ENCODE measurements at places on chromosomes 7 and 10.

DNA sequence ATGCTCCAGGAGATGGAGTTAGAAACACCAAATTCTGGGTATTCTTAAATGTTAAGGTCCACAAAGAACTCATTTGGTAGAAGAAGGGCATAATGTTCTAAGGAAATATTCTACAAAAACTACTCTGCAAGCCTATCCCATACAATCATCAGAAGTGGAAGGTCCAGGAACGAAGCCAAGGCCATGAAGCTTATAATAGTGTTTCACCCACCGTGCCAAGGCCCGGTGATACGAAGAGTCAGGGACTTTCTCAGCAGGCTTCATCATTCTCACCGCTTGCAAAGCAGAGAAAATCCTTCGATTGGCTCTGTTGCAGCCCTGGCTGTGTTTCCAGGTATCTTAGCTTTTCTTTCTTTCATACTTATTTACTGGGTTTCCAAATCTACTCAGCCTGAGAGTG is 351.9 kb upstream of the CELF2 start:
- DNase-seq: no peak

DNA sequence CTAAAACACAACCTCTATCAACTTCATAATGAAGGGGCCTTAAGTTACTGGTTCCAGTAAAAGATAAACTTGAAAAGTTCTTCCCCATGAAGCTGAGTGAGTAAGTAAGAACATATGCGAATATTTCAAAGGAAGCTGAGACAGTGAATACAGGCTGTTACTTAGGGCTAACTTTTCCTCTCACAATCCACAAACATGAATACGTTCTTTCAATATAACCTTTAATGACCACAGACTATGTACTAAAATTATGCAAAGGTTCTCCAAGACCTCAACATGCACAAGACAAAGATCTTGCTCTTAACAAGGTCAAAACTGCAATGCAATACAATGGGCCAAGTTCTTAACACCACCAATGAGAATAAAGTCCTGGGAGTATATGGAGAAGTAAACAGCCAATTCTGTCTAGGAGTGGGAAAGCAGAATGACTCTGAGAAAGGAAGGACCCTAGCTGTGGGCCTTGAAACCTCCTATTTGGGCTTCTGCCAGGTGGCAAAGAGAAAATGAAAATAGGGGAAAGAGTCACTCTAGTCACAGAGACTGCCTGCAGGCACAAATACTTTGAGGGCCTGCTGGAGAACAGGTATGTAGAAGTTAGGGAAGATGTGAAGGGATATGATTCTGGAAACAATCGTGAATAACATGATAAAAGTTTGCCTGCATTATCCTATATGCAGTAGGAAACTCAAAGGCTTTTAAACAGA is 43.7 kb downstream of the OSBPL3 start:
- DNase-seq: no peak

DNA sequence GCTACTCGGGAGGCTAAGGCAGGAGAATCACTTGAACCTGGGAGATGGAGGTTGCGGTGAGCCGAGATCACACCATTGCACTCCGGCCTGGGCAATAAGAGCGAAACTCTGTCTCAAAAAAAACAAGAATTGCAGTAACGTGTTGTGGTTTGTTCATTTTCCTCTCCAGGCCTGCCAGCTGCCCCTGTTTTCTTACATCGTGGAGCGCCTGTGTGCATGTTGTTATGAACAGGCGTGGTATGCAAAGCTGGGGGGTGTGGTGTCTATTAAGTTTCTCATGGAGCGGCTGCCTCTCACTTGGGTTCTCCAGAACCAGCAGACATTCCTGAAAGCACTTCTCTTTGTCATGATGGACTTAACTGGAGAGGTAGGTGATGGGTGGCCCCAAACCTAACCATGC is 52.1 kb downstream of the TRRAP start:
- DNase-seq: no peak

GRCh38 chr7:141158561-141158960 is 84.7 kb downstream of the TMEM178B start:
- no peak for DNase-seq

GRCh38 chr7:109836016-109836415 is 1254.9 kb upstream of the LRRN3 start:
- no peak for DNase-seq

GRCh38 chr10:80412486-80412885 is 4.1 kb downstream of the PRXL2A start:
- DNase-seq: no peak

- DNase-seq: no peak
Observed at GRCh38 chr7:34425194-34425593, 232.8 kb upstream of the NPSR1 start.

- no peak for DNase-seq
Observed at GRCh38 chr10:91162050-91162494, 58.4 kb upstream of the PCGF5 start.

GRCh38 chr10:130074639-130075038 is 36.0 kb downstream of the C10orf143 start:
- DNase-seq: no peak

GRCh38 chr7:77420986-77421672 is 5.0 kb upstream of the GSAP start:
- no peak for DNase-seq

GRCh38 chr7:8594115-8594514 is 160.7 kb downstream of the NXPH1 start:
- no peak for DNase-seq

GRCh38 chr7:29511337-29511736 is 52.3 kb upstream of the PRR15 start:
- no peak for DNase-seq

GRCh38 chr10:48482207-48482606 is 122.7 kb downstream of the ARHGAP22 start:
- DNase-seq: no peak

DNA sequence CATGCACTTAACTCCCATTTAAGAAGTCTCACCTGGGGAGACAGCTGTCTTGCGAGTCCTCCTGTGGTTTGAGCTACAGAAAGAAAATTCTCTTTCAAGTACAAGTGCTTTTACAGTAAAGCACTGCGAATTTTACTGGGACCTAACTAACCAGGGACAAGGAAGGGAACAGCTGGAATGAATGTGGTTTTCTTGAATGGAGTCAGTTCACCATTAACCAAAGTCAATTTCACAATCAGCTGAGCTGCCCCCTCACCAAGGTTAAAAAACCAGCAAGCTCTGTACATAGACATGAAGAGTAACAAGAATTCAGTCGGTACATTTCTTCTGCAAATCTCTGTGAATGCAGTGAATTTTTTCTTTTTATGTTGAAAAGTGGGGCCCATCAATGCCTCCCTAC is 56.3 kb downstream of the GFRA1 start:
- no peak for DNase-seq

DNA sequence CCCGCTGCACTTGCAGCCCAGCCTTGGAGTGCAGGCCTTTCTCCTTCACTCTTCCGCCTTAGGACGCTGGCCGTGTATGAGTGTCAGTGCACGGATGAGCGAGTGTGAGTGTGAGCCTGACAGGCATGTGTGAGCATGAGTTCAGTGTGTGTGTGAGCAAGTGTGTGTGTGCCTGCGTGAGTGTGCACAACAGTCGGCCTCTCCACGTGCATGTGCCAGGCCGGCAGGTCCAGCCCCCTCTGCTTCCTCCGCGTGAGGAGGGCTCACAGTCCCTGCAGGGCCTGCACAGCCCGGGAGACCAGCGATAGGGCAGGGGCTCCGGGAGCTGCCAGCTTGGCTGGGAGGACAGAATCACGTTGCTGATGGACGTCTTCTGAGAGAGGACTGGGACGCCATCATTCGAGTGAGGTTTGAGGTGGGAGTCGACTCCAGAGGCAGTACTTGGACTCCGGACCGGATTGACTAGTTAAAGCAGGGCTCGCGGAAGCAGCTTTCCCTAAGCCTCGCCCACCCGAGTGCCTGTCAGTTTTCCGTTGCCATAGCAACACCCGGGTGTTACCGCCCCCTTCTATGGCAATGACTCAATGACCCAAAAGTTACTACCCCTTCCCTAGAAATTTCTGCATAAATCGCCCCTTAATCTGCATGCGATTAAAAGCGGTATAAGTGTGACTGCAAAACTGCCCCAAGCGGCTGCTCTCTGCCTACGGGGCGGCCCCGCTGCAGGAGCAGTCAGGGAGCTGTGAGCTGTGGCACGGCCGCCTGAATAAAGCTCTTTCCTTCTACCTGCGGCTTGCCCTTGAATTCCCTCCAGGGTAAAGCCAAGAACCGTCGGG is 19.6 kb upstream of the CFAP46 start:
- peak; percentile 21 for DNase-seq

GRCh38 chr7:77685233-77685632 is 11.0 kb upstream of the RSBN1L start:
- no peak for DNase-seq

DNA sequence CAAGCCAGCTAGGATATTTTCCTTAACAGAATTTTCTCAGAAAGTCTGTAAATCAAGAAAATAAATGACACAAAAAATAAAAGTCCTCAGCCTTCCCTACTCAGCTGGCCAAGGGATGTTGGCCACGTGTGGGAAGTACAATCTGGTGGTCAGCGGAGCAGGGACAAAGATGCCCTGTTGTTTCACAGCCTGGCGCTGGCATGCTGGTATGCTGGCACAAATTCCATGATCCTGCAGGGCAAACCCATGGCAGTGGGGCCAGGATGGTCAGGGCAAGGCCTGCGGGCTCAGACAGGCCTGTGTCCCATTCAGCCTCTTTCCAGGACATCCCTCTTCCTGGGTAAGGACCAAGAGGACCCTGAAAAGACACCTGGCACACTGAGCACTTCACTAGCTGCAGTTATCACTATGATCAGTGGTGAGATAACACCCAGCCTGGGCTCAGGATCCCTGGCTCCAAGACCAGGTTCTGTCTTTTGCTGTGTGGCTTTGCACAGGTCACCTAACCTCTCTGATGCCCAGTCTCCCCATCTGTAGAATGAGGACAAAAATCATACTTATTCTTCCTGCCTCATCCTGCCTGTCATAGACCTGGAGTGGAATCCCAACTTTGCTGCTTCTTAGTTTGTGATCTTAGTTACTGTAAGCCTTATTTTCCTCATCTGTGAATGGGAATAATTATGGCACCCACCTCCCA is 10.8 kb upstream of the HSPA12A start:
- no peak for DNase-seq

- DNase-seq: no peak
Observed at GRCh38 chr10:59844436-59844835, 61.9 kb downstream of the CCDC6 start.

DNA sequence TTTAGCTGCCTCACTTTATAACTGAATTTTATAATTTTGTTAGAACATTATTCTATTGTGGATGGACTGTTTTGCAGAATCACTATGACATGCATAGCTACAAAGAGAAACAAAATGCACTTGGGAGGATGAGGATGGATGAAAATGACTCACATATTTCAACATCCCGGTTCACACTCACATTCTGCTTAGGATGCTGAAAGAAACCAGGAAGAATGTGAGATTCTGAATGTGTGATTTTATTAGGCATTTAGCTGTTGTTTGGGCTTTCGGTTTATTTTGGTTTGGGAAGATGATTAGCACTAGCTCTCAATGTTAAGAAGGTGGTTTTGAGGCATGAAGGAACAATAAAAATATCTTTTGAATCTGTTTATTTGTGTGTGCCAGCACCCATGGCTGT is 235.5 kb downstream of the SEMA3E start:
- no peak for DNase-seq

GRCh38 chr7:44622342-44623151 is 16.1 kb downstream of the OGDH start:
- DNase-seq: no peak

GRCh38 chr7:110877016-110877415 is 213.9 kb upstream of the LRRN3 start:
- no peak for DNase-seq

DNA sequence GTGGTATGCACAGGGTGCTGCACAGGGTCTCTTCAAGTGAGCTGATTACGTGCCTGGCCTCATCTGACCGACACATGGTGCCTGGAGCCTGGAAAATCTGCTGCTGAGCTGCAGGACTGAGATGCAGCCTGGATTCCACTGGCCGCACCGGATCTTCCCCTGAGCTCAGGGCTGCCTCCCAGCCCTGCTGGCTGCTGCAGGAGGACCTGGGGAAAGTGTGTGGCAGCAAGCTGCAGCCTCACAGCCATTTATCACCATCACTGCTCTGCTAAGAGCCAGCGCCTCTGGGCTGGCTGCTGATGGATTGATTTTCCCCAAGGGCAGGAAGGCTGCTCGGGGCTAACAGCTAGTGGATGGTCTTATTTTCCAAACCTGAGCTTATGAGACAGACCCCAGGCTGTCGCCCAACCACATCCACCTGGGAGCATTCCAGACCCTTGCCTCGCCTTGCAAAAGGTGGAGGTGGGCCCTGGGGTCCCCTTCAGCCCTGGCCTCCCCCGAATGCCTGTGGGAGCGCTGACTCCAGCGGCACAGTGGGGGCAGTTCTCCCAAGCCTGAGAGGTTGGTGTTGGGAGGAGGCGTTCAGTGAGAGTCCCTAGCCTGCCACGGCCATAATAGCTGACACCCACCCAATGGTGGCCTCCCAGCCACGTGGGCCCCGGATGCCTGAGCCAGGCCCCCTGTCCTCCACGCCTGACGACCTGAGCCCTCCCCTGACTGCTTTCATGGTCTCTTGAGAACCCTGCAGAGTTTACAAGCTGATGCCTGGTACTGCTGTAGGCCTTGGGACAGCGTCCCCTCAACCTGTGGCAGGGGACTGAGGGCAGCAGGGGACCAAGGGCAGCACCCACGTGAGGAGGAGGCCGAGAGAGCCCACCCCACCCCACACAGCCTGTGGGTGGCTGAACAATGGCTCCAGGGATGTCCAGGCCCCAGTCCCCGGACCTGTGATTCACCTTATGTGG is 38.2 kb downstream of the STK32C start:
- DNase-seq: no peak

DNA sequence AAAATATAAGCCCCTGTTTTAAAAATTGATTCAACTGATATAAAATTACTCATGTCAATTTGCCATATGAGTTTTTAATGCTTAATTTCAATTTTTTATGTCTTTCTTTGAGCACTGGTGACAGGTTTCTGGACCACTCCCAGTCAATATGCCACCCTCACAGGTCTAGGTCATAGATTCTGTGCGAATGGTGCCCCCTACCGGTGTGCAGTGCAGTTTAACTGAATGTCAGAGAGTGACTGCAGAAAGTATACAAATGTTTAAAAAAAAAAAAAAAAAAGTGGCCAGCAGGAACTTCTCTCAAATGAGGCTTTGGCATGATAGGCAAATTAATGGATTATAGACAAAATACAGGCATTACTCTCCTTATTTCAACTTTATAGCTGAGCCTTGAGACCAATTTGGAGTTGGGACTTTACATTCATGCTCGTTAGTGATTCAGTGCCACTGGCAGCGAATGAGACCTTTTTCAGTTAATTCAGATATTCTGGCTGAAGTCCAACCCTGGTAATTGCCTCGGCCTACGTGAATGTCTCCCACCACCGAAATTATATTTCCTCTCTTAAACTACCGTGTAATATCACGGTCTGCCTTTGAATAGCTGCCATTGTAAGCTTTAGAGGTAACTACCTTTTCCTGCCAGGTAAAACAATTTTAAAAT is 427.6 kb downstream of the PHTF2 start:
- no peak for DNase-seq

DNA sequence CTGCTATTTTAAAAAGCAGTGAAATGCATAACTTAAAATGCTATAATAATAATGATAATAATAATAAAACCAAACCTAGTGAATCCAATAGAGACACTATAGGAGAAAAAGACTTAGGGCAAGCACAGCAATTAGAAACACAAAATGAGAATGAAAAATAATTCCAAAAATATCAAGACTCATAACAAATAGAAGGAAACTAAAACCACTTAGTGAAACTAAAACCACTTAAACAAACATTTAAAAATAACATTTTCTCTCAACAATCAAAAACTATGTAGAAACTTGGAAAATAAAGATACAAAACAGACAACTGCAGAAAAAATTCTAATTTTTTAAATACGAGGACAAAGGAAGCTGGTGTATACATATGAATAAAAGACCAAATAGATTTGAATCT is 655.2 kb upstream of the NRG3 start:
- DNase-seq: no peak

Data from stimulated activated CD8-positive, alpha-beta memory T cell treated with anti-CD3 and anti-CD28 coated beads, Interleukin-4, amount 100 ng/mL, for 4 hours (primary cell).